ELR (cell line): ENCODE measurements at places on chromosomes 13 and 19.

DNA sequence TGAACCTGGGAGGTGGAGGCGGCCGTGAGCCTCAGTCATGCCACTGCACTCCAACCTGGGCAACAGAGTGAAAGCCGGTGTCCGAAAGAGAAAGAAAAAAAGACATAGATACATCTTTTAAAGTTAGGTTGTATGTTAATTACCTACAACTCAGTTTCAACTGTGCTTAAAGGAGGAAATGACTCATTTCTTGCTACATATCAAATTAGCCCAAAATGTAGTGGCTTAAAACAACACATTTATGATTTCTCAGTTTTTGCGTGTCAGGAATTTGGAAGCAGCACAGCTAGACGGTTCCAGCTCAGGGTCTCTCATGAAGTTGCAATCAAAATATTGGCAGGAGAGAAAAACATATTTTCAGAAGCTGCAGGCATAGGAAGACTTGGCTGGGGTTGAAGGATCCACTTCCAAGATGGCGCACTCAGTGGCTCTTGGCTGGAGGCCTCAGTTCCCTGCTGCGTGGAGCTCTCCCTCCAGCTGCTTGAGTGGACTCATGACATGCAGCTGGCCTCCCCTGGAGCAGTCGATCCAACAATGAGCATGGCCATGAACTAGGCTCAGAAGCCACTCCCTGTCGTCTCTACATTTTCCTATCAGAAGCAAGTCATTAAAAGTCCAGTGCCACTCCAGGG lies 7.1 kb downstream of the LDLR start:
- peak; percentile 62 for DNase-seq

DNA sequence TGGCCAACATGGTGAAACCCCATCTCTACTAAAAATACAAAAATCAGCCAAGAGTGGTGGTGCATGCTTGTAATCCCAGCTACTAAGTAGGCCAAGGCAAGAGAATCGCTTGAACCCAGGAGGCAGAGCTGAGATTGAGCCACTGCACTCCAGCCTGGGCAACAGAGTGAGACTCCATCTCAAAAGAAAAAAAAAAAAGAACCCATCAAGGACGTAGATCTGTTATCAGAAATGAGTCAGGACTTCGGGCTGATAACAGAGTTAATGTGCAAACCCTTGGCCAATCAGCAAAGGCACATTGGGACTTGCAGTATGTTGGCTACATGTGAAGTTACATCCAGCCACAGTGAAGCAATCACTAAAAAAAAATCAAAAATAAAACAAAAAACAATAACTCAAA lies 4.8 kb upstream of the LGALS7B start:
- no peak for DNase-seq

DNA sequence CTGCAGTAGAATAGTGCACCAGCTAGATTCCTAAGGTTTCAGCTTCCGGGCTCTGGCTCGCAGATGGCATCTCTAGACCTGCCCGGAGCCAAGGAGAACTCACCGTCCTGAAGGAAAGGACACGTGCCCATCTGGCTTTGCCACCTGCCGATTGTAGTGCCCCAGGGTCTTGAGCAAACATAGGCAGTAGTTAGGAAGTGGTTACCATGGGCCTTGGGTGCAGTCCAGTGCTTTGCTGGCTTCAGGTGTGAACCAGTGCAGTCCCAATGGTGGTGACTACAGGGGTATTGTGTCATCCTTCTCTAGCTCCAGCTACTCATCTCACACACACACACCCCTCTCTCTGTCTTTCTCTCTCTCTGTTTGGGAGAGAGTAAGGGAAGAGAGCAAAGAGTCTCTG lies 61.4 kb upstream of the TEX29 start:
- no peak for DNase-seq

DNA sequence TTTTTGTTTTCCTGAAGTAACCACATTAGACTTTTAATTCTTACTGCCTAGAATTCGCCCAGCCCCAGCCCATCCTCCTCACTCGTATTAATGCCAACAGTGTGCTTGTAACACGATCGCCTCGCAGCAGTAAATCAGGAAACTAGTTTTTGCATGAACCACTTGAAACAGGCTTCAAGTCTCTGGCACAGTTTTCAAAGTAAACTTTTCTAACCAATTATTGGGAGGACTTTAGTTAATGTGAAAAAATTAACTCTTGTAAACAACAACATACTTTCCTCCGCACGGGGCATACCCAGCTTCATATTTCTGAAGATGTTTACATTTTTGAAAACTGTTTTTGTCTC lies 39.2 kb downstream of the TNFRSF19 start:
- DNase-seq = peak; percentile 55

- DNase-seq = no peak
Measured at GRCh38 chr13:46355088-46355468, 32.0 kb downstream of the RUBCNL start.

- peak; percentile 99 for DNase-seq
Measured at GRCh38 chr19:4889034-4889815, 13.5 kb downstream of the ARRDC5 start.

- DNase-seq = no peak
Measured at GRCh38 chr13:21364916-21365315, 94.2 kb downstream of the ZDHHC20 start.

DNA sequence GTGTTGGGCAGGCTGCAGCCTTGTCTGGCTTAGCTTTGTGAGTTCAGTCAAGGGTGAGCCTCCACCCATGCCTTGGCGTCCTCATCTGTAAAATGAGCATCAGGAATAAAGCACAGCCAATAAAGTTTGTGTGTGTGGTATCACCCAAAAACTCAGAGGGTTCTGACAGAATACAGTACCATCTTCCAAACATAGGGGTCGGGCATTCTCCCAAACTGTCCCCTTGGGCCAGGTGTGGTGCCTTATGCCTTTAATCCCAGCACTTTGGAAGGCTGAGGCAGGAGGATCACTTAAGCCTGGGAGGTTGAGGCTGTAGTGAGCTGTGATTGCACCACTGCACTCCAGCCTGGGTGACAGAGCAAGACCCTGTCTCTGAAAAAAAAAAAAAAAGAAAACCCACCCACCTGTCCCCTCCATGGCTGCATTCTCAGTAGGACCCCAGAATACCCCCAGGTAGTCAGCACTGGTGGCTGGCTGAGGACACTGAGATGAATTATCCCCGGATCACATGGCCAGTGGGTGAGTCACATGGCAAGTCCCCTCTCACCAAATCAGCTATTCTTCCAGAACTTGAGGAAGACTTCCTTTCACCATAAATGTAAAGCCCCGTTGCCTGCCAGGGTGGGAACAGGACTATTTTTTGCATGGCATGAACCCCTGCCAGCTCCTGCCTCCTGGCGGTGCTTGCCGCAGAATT lies 18.6 kb downstream of the POP4 start:
- peak; percentile 18 for DNase-seq

DNA sequence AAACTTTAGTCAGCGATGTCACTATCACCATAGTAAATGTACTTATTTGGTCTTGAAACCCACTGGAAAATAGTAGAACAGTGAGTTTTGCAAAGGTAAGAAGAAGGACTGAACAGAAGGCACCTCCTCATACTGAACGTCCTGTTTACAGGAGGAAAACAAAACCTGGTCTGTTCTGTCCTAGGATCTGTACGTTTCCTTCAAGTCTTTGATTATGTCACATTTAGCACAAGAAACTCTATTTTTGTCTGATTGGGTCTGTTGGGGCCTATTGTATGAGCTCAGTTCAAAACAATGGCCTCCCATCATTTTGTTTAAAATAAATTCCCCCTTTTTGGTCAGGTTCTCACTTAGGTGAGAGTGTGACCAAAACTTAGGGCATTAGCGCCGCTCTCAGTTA lies 11.2 kb upstream of the CFAP97D2 start:
- DNase-seq = no peak

DNA sequence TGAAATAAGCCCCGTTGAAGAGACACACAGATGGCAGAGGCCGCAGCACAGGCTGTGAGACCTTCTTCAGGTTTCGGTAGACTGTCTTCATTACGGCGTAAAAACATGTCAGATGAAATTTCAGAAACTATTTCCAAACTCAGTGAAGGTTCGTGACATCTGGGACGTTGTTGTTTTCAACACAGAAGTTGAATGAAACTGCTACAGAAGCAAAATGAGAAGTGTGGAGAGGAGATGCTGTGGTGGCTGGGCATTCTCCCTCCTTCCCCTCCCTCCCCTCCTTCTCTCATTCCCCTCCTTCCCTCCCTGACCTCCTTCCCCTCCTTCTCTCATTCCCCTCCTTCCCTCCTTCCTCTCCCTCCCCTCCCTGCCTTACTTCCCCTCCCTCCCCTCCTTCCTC lies 113.6 kb downstream of the ATP11A start:
- DNase-seq = no peak

- DNase-seq = peak; percentile 41
Measured at GRCh38 chr13:84574851-84575250, 692.6 kb upstream of the SLITRK1 start.

DNA sequence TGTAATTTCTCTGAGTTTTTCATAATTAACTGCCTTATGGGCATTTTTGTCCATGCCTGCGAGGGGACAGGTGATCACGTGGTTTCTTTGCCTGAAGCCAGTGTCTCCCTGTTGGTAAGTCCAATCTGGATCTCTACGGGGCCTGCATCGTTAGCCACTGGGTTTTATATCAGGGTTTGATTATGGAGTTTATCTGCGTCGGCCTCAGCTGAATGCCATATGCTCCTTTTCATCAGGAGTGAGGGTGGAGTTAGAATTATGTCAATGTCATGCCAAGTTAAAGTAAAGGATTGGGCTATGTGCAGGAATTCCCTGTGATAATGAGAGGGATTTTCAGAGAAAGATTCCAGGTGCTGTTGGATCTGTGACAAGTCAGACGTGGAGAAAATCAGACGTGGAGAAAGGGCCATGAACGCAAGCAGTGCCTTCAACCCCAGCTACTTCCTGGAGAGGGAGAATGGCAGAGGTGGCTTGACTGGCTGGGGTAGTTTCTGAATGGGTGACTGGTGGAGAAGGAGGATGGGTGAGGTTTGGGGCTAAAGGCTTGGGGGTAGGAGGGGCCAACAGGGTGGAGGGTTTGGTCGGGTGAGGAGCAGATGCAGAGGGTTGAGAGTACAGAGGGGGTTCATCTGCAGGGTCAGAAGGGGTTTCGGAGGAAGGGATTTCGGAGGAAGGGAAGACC lies 24.3 kb downstream of the TMEM255B start:
- DNase-seq = no peak

DNA sequence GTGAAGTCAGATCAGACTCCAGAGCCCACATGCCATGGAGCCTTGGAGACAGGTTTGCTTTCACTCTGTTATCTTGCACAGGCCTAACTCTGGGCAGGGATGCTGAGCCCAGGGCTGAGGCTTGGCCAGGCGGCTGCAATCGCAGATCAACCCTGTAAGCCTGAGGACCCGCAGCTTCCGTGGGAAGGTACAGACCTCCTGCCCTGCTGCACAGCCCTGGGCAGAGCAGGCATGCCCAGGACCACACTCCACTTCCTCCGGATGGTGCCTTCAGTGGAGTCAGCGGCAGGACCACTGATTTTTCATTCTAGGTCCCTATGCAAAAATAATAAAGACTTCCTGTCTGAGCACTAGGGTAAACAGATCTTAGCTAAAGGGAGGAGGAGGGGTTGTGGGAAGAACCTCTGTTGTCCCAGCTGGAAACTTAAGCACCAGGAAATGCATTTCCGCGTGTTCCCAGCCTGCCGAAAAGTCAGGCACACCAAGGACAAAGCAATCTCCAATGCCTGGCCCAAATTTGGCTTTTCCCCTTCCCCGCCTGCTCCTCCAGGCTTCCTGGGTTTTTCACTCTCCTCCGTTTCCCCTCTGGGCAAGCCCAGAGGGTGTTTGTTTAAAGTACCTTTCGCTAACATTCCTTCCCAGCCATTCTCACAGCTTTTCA lies 87.3 kb downstream of the KCTD15 start:
- no peak for DNase-seq

DNA sequence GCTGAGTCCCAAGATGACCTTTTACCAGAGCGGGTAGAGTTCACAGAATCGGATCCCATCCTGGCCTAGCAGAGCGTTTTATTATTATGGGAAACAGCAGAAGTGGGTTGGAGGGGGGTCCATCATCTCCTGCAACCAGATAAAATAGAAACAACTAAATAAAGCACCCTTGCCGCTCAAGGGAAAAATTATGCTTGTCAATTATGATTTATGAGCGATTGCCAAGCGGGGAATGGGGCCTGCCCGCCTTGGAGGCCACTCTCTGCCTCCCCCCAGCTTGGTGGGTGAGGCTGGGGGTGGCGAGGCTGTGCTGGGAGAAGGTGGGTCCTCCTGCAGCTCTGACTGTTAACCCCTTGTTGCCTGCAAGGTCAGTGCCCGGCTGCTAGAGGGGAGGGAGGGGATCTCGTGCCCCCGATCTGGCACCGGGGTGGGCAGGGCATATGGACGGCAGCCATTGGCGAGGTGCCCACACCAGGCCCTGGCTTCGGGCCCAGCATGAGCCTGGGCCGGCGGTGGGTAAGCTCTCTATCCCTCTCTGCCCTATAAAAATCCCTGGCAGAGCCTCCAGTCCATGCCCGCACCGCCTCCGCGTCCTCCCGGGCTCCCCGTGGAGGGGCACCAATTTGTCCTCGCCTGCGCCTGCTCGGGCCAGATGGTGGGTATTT lies 129.1 kb downstream of the URI1 start:
- no peak for DNase-seq

- no peak for DNase-seq
Measured at GRCh38 chr13:77699059-77699680, 1.7 kb downstream of the SLAIN1 start.

- no peak for DNase-seq
Measured at GRCh38 chr19:14054099-14054498, 7.8 kb downstream of the PALM3 start.

GRCh38 chr19:44845286-44845611 lies 848 bp upstream of the NECTIN2 start:
- no peak for DNase-seq

DNA sequence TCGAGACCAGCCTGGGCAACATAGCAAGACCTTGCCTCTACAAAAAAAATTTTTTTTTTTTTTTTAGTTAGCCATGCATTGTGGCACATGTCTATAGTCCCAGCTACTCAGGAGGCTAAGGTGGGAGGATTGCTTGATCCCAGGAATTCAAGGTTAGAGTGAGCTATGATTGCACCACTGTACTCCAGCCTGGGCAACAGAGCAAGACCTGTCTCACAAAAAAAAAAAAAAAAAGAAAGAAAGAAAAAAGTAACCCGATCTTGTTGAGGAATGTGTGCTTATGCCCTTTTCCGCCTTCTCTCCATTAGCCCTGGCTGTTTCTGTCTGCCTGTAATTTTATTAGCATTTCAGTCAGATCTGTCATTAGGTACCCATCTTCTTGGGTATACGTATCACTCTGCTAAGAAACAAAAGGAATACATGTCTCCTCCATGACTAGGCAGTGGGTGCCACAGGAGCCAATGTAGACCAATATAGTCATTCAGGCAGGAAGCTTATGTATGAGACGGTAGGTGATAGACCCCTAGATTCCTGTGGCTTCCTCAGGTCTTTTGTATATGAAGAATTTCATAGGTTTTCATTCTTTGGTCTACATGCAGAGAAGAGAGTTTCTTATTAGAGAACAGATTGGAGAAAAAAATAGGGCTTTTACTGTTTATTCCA lies 59.6 kb upstream of the NPAS1 start:
- DNase-seq = peak; percentile 46
